Cortex of kidney (tissue), 1 donor: ENCODE measurements at places on chromosomes 3 and 15.

DNA sequence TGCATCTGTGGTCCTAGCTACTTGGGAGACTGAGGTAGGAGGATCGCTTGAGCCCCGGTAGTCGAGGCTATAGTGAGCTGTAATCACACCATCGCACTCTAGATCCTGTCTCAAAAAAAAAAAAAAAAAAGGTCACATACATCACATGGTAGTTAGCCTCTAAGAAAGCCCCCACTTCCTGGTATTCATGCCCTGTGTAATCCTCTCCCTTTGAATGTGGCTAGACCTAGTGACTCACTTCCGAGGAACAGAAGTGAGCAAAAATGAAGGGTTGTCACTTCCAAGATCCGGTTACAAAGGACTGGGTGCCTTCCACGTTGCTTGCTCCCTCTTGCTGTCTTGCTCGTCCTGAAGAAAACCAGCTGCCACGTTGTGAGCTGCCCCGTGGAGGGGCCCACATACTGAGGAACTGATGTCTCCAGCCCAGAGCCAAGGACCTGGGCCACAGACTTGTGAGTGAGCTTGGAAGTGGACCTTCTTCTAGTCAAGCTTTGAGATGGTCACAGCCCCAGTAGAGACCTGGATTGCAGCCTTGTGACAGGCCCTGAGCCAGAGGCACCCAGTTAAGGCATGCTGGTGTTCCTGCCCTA lies 12.6 kb upstream of the LCTL start:
- DNase-seq, result no peak

DNA sequence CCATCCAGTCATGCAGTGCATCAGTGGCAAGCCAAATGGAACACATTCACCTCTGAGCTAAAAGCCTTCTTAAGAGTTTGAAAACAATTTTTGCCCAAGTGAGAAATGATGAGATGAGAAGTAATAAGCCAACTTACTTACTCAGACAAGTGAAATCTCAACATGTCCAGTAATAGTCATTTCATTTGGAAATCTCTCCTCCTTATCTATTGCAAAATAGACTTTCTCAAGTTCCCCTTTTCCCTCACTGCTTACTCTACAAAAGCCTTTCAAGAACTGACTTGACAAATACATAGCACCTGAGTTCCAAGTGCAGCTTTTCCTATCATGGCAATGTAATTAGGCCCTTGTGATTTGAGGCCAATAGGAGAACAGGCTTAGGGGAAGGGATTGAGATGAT lies 282.3 kb downstream of the SLC9A9 start:
- no peak for DNase-seq

- DNase-seq, result no peak
Observed at GRCh38 chr3:128274837-128275236, 121.6 kb downstream of the EEFSEC start.

DNA sequence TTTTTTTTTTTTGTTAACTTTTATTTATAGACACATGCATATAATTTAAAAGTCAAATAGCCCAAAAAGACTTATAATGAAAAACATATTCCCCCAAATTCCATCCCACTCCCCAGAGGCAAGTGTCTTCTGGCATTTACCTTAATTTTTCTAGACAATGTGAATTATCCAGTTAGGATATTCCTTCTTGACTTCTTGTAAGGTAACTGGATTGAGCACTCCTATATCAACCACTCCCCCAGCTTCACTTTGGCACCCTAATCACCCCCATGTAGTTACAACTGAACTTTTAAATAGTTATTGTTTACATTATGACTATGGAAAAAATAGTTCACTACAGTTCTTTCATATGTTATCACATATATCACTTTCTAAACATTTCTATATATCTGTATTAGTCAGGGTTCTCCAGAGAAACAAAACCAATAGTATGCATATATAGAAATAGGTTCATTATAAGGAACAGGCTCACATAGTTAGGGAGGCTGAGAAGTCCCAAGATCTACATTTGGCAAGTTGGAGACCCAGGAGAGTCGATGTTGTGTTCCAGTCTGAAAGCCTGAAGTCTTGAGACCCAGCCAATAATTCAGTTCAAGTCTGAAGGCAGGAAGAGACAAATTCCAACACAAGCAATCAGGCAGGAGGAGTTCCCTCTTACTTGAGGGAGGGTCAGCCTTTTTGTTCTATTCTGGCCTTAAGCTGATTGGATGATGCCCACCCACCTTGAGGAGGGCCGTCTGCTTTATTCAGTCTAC lies 175.8 kb downstream of the THSD4 start:
- no peak for DNase-seq
